ENCODE measurements at places on chromosomes 3 and 15. TPM values are rescaled to one million over a fixed set of nuclear protein-coding genes. Genes with fewer than 3 reads are reported as not detected.
A peak's percentile ranks its signal among the peaks of the same experiment; 100 is the strongest.

The ADAMTS7 gene
- total RNA-seq = 4.2 TPM

The PTPRG gene
- 0.29 TPM for total RNA-seq

- DNase-seq = no peak
Measured at GRCh38 chr3:1448443-1448842, 355.6 kb downstream of the CNTN6 start.

The NPAP1 gene
- total RNA-seq = not detected

The NANOGP8 gene
- not detected for total RNA-seq

DNA sequence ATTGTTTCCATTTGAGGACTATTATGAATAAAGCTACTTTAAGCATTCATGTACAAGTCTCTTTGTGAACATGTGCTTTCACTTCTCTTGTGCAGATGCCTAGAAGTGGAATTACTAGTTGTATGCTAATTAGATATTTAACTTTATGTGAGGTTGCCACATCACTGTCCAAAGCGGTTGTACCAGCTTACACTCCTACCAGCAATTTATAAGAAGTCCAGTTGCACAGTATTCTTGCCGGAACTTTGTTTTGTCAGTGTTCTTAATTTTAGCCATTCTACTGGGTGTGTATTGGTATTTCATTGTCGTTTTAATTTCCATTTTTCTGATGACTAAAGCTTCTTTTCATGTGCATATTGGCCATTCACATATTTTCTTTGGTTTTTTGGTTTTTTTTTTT lies 29.1 kb downstream of the SEMA3G start:
- DNase-seq = no peak

DNA sequence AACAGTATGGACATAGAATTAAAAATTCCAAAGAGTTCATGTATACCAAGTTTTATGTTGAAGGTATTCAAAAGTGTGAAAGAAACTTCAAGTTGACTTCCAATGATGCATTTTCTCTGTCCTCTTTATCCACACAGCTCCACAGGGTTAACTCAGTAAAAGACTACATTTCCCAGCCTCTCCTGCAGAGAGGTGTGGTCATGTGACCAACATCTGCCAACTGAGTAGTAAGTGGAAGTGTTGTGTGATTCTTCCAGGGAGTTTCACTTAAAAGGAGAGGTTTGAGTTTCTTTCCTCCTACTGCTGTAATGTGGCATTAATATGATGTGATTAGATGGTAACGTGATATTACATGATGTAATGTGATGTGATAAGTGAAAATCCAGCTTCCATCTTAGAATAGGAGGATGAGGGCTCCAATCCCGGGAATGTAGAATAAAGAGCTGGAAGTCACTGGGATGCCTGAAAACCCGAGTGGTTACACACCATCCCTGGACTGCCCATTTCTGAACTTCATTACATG lies 280.6 kb downstream of the ARRDC4 start:
- DNase-seq = no peak

DNA sequence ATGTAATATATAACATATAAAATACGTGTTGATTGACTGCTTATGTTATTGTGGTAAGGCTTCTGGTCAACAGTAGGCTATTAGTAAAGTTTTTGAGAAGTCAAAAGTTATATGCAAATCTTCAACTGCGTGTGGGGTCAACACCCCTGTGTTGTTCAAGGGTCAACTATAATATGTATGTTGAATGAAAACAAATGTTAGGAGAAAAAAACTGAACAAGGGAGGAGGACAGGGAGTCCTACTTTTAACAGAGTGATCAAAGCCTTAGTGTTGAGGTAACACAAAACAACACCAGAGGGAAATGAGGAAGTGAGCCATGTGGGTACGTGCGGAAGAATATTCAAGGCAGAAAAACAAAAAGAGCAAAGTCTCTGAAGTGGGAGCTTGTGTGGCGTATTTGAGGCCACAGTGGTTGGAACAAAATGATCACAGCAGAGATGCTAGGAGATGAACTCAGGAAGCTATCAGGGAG lies 62.5 kb downstream of the SFMBT1 start:
- no peak for DNase-seq

The SLC7A14 gene
- not detected for total RNA-seq

DNA sequence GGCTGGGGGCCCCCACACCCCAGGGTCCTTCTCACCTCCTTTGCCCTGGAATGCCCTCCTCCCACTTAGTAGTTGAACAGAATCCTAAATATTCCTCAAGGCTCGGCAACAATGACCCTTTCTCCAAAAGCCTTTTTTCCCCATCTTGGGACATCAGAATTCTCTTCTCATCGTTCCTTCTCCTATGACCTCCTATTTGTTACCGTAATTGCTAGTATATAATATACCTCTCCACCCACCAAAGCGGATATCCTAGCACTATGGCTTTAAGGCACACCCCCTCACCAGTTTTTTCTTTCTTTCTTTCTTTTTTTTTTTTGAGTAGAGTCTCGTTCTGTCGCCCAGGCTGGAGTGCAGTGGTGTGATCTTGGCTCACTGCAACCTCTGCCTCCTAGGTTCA lies 16.8 kb downstream of the HDAC11 start:
- no peak for DNase-seq

GRCh38 chr15:44545913-44546802 lies 9.2 kb downstream of the EIF3J start:
- peak; percentile 43 for DNase-seq

The TLR9 gene
- not detected for total RNA-seq

GRCh38 chr3:168984872-168985271 lies 678.6 kb downstream of the MECOM start:
- DNase-seq = no peak

The TGM4 gene
- total RNA-seq = 1.2 TPM

The SLC6A11 gene
- 34.0 TPM for total RNA-seq

GRCh38 chr15:80777137-80777536 lies 2.0 kb upstream of the CEMIP start:
- peak; percentile 66 for DNase-seq

The SLC22A14 gene
- not detected for total RNA-seq

The IFT80 gene
- 9.1 TPM for total RNA-seq

DNA sequence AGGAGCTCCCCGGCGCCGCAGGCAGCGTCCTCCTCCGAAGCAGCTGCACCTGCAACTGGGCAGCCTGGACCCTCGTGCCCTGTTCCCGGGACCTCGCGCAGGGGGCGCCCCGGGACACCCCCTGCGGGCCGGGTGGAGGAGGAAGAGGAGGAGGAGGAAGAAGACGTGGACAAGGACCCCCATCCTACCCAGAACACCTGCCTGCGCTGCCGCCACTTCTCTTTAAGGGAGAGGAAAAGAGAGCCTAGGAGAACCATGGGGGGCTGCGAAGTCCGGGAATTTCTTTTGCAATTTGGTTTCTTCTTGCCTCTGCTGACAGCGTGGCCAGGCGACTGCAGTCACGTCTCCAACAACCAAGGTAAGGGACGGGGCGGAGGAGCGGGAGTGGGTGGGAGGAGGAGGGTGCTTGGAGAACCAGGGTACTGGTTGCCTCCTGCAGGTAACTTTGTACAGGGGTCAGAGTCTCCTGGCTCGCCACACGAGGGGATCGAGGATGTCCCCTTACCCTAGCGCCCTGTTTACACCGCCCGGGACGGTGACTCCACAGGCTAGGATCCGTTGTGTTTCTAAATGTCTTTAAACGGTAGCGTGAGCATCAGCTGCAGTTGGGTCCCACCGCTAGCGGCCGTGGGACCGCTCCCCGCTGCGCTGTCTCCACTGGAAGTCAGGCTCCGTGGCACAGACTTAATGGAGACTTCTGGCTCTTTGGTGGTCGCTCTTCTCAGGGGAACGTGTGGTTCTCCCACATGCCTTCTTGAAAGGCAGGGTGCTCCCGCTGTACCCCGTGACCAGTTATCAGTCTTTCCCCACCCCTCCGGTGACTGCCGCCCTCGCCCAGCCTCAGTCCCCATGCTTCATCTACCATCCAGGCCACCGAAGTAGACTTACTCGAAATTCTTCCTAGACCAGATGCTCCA lies 515 bp downstream of the EPHA6 start:
- DNase-seq = no peak

All from PC-3 (cell line).